OCI-LY7 (cell line): ENCODE measurements at places on chromosomes 2 and 18. TPM values are rescaled to one million over a fixed set of nuclear protein-coding genes. Genes with fewer than 3 reads are reported as not detected.

DNA sequence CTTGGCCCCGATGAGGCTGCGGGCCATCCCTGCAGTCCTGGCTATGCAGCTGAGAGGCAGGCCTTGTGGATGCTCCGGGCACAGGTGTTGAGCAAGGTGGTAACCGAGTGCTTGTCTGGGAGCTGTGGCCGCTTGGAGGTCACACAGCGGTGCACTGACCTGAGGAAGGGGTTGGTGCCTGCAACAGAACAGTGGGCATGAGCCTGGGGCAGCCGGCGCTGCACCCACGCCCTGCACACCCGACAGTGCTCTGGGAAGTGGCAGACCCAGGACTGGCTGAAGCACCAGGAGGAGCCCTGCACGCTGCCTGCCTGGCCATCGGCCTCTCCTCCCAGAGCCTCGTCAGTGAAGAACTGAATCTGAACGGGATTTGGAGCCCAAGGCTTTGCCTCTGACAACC lies 8.2 kb upstream of the POTEE start:
- no peak for DNase-seq

Gene ACKR3
- total RNA-seq: 0.33 and 0.46 TPM in 2 replicates

DNA sequence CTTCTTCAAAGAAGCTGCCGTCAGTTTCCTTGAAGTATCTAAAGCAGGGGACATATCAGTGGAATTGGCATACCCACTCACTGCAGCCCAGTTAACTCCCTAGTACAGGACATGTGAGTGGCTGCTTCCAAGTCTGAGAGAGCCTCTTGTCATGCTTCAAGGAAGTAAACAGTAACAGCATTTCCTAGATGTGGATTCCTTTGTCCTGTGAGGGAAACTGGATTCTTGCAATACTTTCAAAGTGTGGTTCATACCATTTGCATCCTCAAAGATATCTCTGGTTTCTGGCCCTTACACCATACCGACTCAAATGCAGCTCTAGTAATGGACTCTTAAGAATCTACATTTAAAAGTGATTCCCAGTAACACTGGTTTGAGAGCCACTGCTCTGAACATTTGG lies 87.2 kb downstream of the ESCO1 start:
- no peak for DNase-seq

DNA sequence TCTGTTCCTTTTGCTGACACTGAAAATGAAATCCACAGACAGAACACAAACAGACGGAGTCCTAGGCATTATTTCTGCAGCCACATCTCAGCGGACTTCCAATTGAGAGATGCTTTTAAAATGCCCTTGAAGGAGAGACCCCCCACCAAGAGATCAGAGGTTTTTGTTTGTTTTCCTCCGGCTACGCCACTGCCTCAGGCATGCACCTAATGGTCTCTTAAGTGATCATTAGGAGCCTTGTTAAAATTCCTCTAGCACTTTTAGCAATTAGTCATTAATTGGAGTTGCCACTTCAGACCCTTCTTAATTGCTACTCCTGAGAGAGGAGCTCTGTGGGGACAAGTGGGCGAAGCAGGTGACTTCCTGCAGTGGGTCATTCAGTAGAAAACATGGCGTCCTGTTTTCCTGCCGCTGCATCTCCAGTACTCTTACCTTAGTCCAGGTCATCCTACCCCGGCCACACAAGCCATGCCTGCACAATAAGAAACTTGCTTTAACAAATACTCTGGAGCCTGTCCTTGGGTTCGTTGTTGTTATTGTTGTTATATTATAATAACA lies 257.7 kb upstream of the CHAC2 start:
- DNase-seq: no peak

- no peak for DNase-seq
Measured at GRCh38 chr2:133605011-133605765, 36.9 kb upstream of the NCKAP5 start.

DNA sequence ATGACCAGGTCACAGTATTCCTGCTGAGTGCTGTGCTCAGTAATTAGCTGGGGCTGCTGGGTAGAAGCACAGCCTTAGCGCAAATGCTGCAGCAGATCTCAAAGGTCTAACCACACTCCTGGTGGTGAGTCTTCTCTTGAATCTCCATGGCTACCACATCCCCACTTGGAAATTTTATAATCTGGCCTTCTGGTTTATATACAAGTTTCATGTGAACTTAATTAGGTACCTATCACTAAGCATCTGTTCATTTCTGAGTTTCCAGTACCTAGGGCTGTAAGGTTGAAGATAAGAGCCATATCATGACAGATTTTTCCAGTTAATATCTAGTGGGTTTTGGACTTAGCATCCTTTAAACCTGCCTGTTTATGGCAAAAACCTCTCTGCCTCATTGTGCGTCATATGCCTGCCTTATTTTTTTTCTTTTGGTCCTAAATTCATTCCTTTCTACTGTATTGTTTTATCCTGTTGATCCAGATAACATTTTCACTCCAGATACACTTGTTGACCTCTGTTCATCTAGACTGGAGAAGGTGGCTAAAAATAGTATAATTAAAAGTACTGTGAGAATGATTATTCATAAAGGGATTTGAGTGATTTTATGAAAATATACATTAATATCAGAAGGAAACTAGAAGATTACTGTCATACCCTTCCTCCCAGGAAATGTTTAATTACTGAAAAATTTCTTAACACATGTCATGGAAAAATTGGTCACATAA lies 168.4 kb upstream of the THUMPD2 start:
- DNase-seq: no peak
